ENCODE measurements at places on chromosomes 16 and 17. TPM values are rescaled to one million over a fixed set of nuclear protein-coding genes. Genes with fewer than 3 reads are reported as not detected.

Gene LHX1
- polyA plus RNA-seq = not detected

Gene MYL4
- not detected for polyA plus RNA-seq

Gene VWA3A
- polyA plus RNA-seq = not detected

Gene LRRC3C
- not detected for polyA plus RNA-seq

Gene KRT16
- not detected for polyA plus RNA-seq

Gene TBC1D3C
- not detected for polyA plus RNA-seq

Gene MYO15A
- polyA plus RNA-seq = 4.4 TPM

Gene PRSS53
- 5.1 TPM for polyA plus RNA-seq

Gene CDH5
- 0.22 TPM for polyA plus RNA-seq

Gene CCL7
- polyA plus RNA-seq = 0.38 TPM

Gene KRTAP3-2
- not detected for polyA plus RNA-seq

Gene SDR42E2
- polyA plus RNA-seq = 0.16 TPM

Gene ATXN1L
- polyA plus RNA-seq = 11.6 TPM

Gene SLC47A1
- 0.44 TPM for polyA plus RNA-seq

Gene IRX3
- polyA plus RNA-seq = not detected

Gene HBA1
- polyA plus RNA-seq = 0.31 TPM

Gene EIF3CL
- polyA plus RNA-seq = 33.9 TPM

Gene ACE
- polyA plus RNA-seq = not detected

Gene TBC1D3G
- not detected for polyA plus RNA-seq

All from CD14-positive monocyte (primary cell).